ENCODE measurements at places on chromosomes 13 and 19.

GRCh38 chr13:27442797-27443196 lies 7.6 kb downstream of the MTIF3 start:
- no peak for DNase-seq

GRCh38 chr19:35249146-35249847 lies 495 bp downstream of the LSR start:
- no peak for DNase-seq

- DNase-seq, result no peak
These were observed at the start of gene IPO5 for GRCh38 chr13:97953376-97953970. IPO5 (plus strand) TSS chr13:97953675; CDS start chr13:97976697, 23,022 bp downstream.

DNA sequence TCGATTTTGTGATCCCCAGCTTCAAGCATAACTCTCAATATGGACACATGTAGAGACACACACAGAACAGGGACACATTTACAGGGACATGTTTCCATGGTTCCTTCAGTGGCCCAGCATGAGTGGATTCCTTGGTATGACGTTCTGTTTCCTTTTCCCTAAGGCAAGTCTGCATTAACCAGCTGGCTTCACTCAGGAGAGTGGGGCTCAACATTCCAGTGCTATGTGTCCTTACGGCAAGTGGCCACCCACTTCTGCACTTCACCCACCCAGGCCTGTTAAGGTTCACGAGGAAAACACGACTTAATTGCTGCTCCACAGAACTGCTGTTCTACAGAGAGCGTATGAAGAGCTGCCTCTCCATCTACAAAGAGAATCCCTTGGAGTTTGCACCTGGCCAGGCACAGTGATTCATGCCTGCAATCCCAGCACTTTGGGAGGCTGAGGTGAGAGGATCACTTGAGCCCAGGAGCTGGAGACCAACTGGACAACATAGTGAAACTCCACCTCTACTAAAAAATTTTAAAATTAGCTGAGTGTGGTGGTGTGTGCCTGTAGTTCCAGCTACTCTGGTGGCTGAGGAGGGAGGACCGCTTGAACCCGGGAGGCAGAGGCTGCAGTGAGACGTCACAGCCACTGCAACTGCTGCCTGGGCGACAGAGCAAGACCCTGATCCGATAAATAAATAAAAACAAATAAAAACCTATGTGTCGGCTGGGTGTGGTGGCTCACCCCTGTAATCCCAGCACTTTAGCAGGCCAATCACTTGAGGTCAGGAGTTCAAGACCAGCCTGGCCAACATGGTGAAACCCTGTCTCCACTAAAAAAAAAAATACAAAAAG lies 32.5 kb downstream of the BRD4 start:
- no peak for DNase-seq

DNA sequence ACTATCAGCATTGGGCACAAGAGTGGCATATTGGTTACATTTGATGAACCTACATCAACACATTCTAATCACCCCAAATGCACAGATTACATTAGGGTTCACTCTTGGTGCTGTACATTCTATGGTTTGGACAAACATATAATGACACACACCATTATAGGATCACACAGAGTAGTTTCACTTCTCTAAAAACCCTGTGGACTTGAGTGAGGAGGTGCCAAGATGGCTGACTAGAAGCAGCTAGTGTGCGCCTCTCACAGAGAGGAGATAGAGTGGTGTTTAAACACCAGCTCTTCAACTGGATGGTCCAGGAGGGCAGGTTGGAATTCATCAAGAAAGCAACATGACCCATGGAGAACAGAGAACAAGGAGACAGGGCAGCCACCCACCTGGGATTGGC lies 265.6 kb downstream of the TDRD3 start:
- DNase-seq, result no peak

DNA sequence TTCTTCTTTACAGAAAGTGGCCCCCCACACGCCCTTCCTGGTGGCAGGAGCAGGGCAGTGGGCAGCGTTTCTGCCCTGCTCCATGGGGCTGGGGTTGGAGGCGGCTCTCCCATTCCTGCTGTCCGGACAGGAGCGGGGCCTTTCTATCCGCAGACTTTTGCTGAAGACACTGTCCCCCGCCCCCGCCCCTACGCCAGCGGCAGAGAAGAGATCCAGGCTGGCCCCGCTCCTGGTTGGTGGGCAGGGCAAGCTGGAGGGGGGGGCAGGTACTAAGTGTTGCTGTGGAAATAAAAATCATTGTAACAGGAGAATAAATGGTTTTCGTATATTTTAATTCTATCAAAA lies 81.7 kb downstream of the ZNF429 start:
- DNase-seq, result no peak

DNA sequence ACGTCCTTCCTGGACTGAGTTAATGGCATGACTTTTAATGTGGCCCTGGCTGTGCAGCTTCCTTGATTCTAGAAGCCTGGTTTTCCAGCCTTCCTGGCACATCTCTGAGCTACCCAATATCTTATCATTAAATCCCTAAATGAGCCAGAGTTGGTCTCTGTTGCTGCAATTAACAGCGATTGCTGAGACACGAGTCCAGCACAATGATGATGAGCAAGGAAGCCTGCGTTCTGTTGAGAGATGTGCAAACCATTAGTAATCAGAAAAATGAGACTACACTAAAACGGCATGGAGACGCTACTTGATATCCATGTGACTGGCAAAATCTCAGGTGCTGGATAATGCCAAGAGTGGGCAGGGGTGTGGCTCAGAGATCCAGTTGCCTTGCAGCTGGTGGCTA lies 26.2 kb downstream of the GPR42 start:
- no peak for DNase-seq
